Neural crest cell (in vitro differentiated cells): ENCODE measurements at places on chromosomes 4 and X. TPM values are rescaled to one million over a fixed set of nuclear protein-coding genes. Genes with fewer than 3 reads are reported as not detected.

DNA sequence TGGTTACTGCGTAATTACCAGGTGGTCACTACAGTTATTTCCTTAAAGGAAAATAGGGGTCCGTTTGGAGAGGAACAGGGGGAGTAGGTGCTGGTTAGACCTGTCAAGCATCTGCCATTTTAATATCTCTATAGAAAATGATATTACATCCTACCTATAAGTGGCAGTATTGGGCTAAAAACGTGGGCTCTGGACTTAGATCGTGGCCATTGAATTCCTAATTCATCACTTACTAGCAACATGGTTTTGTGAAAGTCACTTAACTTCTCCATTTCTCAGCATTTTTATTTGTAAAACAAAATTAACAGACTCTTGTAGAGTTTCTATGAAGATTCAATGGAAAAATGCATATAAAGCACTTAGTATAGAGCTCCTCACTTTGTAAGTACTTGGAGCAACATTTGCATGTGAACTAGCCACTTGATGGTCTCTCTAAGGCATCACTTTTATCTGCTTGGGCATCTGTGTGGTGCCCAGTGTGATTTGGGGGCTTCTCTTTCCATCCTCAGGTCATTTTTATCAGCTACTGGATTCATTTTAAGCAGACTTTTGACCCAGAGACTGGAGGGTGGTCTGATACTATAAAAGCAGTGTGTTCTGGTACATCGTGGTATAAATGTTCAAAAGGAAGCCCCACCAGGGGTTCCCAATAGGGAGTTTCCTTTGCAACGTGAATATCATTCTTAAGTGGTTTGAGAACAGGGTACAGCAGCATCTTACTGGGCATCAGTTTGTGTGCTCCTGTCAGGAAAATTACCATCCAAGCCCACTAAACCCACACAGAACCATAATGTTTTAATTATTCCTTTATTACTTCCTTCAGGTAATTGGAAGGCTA lies 42.7 kb upstream of the RASSF6 start:
- DNase-seq, result no peak
- H3K27me3 ChIP-seq, result no peaks in the 10 kb centered on the region
- H3K4me1 ChIP-seq, result peaks cover 12% of the 10 kb centered on the region
- no peak overlapping the region for H3K27ac ChIP-seq
- H3K36me3 ChIP-seq, result no peaks in the 10 kb centered on the region
- no peak overlapping the region for H3K4me3 ChIP-seq

The HMX1 gene
- 0.91 and 1.1 TPM in 2 replicates for total RNA-seq

DNA sequence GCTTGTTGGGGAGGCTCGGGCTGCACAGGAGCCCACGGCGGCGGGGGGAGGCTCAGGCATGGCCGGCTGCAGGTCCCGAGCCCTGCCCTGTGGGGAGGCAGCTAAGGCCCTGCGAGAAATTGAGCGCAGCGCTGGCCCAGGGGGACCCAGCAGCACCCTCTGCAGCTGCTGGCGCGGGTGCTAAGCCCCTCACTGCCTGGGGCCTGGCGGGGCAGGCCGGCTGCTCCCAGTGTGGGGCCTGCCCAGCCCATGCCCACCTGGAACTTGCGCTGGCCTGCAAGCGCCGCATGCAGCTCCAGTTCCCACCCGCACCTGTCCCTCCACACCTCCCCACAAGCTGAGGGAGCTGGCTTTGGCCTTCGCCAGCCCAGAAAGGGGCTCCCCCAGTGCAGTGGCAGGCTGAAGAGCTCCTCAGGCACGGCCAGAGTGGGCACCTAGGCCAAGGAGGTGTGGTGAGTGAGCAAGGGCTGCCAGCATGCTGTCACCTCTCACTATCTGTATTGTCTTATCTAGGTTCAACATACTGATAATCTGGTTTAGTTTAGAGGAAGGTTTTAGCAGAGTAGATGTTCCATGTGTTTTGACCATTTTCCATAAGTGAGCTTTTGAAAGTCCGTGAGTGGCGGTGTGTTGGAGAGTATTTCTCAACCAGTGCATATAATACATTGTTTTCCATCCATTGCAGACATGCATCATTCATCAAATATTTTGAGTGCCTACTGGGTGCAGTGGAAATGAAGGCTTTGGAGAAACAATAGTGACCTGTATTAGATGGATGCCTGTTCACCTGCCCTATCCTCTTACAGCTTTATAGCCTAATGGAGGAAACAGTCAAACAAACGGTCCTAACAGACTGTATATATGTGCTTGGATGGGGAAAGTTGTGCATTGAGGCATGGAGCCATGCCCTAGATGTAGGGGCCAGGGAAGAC lies 13.1 kb downstream of the PI4K2B start:
- H3K36me3 ChIP-seq, result peaks cover 34% of the 10 kb centered on the region
- no peak overlapping the region for H3K27ac ChIP-seq
- no peaks in the 10 kb centered on the region for H3K27me3 ChIP-seq
- DNase-seq, result no peak
- H3K4me1 ChIP-seq, result no peaks in the 10 kb centered on the region
- H3K4me3 ChIP-seq, result no peak overlapping the region

- DNase-seq, result no peak
- no peaks in the 10 kb centered on the region for H3K4me1 ChIP-seq
- H3K36me3 ChIP-seq, result no peaks in the 10 kb centered on the region
- peaks cover 3% of the 10 kb centered on the region for H3K27me3 ChIP-seq
These were observed 253.1 kb upstream of the RPS6KA3 start for GRCh38 chrX:20519826-20520225.

The VCX2 gene
- total RNA-seq, result not detected in 2 replicates

The PPARGC1A gene
- total RNA-seq, result 2.2 and 2.8 TPM in 2 replicates

GRCh38 chr4:88819818-88820697 lies 122.4 kb upstream of the NAP1L5 start:
- peaks cover 31% of the 10 kb centered on the region for H3K4me1 ChIP-seq
- no peak overlapping the region for H3K4me3 ChIP-seq
- no peaks in the 10 kb centered on the region for H3K36me3 ChIP-seq
- no peak overlapping the region for H3K27ac ChIP-seq

GRCh38 chr4:87375719-87376291 lies 15.2 kb downstream of the HSD17B11 start:
- peaks cover 8% of the 10 kb centered on the region for H3K36me3 ChIP-seq
- no peaks in the 10 kb centered on the region for H3K27me3 ChIP-seq
- H3K4me3 ChIP-seq, result no peak overlapping the region
- H3K27ac ChIP-seq, result no peak overlapping the region
